ENCODE measurements at places on chromosomes 4 and X.

DNA sequence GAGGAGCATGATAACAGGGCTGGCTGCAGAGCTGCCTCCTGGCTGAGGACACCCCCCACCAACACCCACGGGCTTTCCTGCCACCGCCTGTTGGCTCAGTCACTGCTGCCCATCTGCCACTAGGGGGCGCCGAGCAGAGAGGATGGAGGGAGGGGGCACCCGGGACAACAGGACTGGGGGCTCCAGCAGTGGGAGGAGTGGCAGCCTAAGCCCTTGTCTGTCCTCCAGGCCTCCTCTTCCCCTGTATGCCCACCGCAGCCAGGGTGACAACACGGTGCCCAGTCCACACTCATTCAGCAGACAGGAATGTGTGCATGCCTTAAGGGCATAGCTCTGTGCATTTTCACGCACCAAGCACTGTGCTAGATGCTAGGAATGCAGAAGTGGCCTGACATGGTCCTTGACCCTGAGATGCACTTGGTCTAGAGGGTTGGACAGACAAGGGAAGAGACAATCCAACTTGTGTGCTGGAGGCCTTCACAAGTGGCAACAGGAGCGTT, 149.9 kb downstream of the AMMECR1 start:
- DNase-seq = peak; percentile 29

DNA sequence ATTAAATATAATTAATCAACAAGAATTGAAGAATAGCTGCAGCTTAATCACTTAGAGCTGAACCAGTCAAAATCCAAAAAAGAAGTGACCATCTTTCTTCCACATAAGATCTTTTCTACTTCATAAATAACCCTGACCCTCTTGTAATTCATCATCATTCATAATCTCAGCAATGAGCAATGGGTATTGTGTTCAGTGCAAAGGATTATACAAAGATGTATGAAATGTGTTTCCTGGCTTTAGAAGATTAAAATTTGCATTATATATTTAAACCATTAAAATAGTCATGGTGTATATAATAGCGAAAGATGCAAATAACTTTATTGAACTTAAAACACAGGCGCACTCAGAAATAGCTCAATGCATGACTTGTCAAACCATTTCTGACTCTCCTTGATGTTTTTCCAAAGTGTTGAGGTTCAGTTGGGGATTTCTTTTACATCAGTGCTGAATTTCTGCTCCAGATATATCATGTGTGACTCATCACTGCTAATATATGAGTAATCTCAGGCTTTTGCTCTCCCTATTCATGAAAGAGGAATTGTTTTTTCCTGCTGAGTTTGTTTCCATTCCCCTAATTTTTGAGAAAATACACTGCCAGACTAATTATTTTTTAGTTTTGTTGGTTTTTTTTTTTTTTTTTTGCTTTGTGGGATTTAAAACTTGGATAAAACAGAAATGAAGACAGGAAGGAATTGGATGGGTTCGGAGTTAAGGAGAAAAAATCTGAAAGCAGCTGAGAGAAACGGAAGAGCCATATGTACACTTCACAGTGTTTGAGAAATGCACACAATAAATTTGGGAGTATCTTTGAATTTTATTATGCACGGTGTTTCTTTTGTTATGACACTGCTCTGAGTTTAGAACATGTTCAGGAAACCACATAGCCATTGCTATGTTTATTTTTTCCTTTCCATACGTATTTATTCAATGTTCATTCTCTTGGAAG, 290.1 kb upstream of the PCDH7 start:
- no peak for DNase-seq

DNA sequence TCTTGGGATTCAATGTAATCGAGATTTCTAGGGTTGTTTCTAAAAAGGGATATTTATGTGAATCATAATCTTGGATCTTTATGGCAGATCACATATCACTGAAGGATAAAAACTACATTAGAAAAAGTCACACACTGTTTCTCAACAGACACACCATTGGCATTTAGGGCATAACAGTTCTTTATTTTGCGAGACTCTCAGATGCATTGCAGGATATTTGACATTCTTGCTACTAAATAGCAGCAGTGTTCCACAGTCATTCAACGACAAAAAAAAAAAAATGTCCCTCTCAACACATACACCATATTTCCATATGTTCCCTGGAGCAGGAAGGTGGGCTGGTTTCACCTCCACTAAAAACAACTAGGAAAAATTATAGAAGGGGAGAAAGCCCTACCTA, 243.4 kb upstream of the PCDH18 start:
- DNase-seq = no peak

GRCh38 chrX:11908371-11908770, 150.3 kb downstream of the MSL3 start:
- DNase-seq = peak; percentile 30

GRCh38 chr4:85741921-85742591, 267.1 kb downstream of the ARHGAP24 start:
- no peak for DNase-seq

DNA sequence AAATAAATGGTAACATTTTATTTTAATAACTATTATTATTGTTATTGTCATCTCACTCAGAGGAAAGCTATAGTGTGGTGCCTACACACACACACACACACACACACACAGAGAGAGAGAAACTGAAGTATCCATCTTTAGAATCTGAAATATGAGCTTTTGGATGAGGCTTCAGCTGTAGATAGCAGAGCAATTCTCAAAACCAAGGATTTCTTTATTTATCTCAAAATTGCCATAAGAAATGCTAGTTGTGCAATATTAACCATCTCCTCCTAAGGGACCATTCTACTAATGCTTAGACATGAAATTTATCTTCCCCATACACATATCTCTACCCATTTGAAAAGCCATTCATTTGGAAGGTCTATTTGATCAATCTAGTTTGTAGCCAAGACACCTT, 50.1 kb upstream of the SGMS2 start:
- DNase-seq = no peak

DNA sequence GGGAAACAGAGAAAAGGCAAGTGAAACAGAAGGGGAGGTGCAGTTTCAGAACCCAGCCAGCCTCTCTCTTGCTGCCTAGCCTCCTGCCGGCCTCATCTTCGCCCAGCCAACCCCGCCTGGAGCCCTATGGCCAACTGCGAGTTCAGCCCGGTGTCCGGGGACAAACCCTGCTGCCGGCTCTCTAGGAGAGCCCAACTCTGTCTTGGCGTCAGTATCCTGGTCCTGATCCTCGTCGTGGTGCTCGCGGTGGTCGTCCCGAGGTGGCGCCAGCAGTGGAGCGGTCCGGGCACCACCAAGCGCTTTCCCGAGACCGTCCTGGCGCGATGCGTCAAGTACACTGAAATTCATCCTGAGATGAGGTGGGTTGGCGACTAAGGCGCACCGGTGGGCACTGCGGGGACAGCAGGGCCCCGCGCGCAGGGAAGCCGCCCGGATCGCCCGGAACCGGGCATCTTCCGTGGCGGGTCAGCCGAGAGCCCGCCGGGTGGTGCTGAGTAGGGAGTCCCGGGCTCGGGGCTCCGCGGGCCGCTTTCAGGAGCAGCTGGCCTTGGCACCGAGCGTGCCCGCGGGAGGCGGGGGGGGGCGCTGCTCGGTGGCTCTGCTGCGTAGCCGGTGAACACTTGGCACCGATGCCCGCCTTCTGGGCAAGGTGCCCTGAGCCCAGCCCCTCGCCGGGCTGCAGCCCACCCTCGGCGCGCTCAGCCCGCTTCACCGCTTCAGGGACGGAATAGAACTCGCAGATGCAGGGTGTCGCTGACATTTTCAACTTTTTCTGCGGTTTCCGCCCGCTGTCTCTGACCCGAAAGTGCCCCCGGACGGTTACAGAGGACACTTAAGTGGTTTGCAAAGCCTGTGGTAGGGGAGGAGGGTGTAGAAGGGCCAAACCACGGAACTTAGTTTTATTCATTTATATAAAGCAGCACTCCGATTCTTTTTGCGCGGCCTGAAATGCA, at the start of gene CD38:
Gene CD38 (plus strand): TSS at position 40 of the 953 bp plus-strand sequence. CDS start 87 bp downstream, at position 127.
- DNase-seq = peak; percentile 41

GRCh38 chr4:82797405-82798111, 1.0 kb downstream of the SCD5 start:
- DNase-seq = no peak

GRCh38 chr4:96093563-96093962, 253.7 kb downstream of the PDHA2 start:
- DNase-seq = no peak

DNA sequence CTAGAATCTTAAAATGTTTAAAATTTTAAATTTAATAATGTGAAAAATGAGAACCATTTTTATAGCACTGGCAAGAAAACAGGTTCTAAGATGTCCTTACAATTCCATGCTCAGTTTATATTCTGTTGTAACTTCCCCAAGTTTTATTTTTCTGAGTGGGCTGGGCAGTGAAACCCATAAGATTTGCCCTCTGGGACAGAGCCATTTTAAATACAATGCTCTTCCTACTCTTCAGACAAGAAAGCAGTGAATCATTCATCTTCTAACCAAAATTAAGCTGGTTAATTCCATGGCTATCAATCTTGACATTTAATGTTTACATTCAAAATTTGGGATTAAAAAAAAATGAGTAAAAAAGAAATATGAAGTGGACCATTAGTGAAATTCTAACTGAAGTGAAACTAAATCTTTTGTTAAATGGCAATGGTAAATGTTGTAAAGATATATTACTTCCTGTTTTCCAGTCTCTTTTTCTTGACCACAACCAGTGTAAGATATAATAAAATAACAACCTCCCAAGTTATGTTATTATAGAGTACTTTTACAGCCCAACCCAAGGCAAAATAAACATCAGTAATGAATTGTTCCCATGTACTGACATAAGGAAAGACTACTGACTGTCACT, 37.2 kb upstream of the PTPN13 start:
- no peak for DNase-seq

- DNase-seq = no peak
Observed at GRCh38 chrX:151745651-151746050, 11.1 kb downstream of the CNGA2 start.

GRCh38 chr4:181350615-181351415, 892.4 kb upstream of the TENM3 start:
- no peak for DNase-seq

GRCh38 chr4:73230865-73231517, 27.6 kb downstream of the ANKRD17 start:
- no peak for DNase-seq

- DNase-seq = no peak
Observed at GRCh38 chr4:57504797-57505530, 394.8 kb upstream of the IGFBP7 start.

- DNase-seq = no peak
Observed at GRCh38 chr4:8870647-8871416, 807 bp downstream of the HMX1 start.

DNA sequence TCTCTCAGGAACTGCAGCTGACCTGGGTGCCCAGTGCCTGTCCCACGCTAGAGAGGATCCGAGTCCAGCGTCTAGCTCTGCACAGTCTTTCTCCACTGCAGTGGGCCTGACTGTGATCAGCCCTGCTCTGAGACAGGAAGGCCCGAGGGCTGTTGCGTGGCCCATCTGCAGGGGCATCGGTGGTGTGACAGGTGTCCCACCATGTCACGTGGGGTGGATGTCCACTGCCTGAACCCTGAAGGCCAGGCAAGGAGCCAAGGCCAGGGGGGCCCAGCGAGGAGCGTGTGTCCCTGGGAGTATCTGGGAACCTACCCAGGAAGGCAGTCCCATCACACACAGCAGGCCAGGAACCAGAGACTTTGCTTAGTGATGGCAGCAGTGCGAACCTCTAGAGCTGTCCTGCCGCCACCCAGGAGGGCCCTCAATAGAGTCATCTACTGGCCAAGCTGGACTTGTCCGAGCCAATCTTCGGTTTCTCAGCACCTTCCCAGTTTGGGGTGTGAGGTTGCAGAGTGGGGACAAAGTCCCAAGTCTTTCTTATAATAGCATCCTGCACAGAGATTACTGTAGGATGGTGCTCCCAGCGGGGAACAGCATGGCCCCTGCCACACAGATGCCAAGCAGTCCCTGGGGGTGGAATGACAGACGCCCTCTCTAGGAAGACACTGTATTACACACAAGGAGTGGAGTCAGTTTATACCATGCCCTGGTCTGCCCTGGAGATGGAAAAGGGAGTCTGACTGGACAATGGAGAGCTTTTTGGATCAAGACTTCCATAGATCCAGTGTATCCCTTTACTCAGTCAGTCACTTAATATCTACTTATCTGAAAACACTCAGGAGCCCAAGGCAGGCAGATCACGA, 38.3 kb downstream of the DCTD start:
- DNase-seq = no peak

- DNase-seq = no peak
Observed at GRCh38 chr4:181611946-181612600, 631.1 kb upstream of the TENM3 start.

DNA sequence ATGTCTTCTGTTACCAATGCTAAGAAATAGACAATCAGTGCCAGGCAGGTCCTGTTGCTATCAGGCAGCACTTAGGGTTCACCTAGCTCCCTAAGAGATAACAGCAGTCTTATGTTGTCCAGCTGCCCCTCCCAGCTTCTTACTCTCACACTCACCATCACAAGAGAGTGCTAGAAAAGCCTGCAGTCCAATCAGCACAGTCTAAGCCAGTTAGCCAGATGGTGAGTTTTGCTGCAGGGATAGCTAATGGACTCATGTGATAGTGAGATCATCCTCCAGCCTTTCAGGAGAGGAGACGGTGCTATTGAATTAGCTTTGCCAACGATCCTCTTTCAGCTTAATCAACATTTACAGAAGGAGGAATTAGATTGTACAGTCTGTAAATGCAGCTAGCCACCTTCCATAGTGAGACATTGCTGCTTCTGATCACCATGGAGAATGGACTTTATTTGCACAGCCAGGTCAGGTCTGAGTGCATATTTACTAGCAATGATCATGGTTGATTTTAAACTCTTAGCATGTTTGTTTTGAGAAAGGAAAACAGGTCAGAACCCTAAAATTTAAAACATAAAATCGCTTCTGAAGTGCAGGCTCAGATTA, 438.3 kb downstream of the CENPC start:
- DNase-seq = no peak

DNA sequence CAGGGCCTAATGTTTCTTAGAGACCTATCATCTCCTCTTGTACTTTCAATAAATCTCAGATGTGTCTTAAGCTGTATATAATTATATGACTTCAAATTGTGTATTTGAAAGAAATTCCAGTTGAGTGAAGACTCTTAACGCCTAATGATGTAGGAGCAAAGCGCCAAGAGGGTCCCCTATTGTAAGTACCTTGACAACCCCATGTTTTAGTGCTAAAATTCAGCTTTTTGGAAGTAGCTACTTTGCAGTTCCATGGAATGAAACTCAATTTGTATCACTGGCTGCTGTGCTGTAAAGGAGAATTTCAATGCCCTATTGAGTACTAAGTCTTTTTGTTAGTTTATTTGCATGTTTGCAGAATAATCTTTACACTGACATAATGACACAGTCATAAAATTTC, 1826.6 kb upstream of the AGA start:
- DNase-seq = no peak

- no peak for DNase-seq
Observed at GRCh38 chr4:41681054-41681453, 67.5 kb downstream of the PHOX2B start.

GRCh38 chr4:28001698-28002097, 1141.1 kb downstream of the STIM2 start:
- no peak for DNase-seq

DNA sequence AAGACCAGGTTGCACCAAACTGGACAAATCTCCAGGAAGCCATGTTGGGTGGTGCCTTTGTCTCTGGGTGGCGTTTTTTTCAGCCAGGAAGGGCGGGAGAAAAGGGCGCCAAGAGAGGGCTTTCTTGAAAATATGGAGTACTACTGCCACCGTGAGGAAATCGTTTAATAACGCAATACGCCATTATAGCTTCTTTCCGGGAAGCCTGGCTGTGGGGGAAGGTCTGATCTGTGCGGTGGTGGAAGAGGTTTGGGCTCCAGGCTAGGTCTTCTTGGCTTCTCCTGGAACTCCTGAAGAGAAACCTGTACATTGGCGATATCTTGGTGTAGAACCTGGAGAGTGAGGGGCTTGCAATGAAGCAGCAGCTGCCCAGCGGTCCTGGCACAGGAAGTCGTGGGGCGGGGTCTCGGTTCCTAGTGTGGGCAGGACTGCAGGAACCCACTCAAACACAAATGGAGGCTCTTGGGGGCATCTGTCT, 202.7 kb downstream of the OR13H1 start:
- no peak for DNase-seq
